ENCODE measurements at places on chromosomes 6 and 20.

- no peak for DNase-seq
Measured at GRCh38 chr20:50916257-50916656, 15.0 kb downstream of the ADNP start.

GRCh38 chr6:73309785-73310502 lies 44.1 kb downstream of the DPPA5 start:
- no peak for DNase-seq

GRCh38 chr6:163490826-163491577 lies 76.5 kb downstream of the QKI start:
- no peak for DNase-seq

GRCh38 chr6:22925304-22925835 lies 356.0 kb downstream of the HDGFL1 start:
- DNase-seq: no peak

DNA sequence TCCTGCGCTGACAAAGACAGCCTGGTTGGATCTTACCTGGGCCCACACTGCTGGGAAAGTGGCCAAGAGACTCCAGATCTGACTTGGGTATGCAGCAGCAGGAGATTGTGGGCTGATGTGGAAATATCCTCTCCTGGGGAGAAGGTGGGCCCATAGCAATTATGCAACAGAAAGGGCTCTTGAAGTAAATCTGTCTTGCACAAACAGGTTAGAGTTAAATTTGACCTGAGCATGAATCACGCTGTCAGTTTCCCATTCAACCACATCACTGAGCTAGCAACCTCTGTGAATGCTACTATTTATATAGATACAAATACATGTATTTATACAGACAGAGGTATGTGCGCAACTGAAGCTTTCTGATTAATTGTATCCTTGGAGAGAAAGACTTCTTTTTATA lies 28.3 kb upstream of the PDYN start:
- no peak for DNase-seq

DNA sequence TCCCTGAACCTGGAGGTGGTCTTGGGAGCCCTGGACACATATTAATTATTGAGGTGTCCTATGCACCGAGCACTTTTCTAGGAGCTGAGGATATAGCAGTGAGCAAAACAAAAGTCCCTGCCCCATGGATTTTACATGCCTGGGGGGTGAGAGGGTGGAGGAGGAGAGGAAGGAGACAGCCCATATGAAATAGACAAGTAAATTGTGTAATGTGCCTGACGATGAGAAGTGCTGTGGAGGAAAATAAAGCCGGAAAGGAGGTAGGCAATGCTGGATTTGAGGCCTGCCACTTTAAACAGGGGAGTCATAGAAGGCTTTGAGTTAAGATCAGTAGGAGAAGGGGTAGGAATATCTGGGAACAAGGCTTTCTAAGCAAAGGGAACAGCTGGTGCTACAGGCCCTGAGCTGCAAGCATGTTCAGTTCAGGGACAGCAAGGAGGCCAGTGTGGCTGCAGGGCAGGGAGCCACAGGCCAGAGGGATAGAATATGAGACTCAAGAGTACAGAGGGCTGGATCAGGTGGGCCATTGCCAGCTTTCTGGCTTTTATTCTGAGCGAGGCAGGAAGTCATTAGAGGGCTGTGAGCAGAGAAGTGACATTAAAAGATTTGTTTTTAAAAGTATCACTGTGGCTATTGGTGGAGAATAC lies 19.1 kb upstream of the MYLIP start:
- no peak for DNase-seq

DNA sequence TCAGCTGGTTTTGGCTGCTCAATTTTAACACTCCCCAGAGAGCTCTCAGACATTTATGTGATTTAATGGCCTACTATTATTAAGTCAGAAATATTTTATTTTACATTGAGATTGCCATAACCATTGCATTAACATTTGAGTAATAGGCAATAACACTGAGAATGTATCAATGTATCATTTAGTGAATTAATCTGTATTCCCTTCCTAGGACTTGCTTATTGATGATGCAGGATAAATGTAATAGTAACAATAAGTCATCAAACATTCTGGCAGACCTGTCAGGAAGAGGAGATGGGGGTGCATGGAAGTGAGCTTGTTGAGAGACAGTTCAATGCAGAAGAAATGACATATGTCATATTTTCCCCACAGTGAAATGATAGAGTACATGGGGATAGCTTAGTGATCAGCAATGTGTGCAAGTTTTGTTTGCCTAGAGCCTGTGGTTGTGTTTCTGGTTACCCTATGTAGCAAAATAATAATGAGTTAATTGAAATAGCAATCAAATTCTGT lies 458.9 kb downstream of the EYS start:
- DNase-seq: no peak

GRCh38 chr20:9269280-9269971 lies 200.5 kb downstream of the PLCB4 start:
- DNase-seq: no peak

DNA sequence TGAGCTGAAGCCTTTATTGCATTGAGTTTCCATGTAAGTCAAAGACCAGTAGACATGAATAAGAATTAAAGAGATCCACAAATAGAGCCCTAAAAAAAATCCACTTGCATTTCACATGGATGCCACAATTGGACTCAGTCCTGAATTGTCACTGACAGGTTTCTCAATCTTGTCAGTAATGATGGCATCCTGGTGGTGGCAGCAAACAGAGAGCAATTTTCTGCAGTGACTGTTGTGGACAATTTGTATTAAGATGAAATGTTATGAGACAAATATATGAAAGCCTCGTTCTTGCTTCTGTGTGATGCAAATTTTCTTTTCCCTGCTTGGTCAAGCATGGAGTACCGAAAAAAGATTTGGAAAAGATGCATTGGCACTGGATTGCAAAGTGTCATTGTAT lies 278.9 kb downstream of the SAMD5 start:
- no peak for DNase-seq

- DNase-seq: no peak
Measured at GRCh38 chr6:106512968-106513574, 116.2 kb downstream of the RTN4IP1 start.

- no peak for DNase-seq
Measured at GRCh38 chr20:23136893-23137745, 51.0 kb upstream of the CD93 start.

- DNase-seq: no peak
Measured at GRCh38 chr20:533526-533925, 10.1 kb downstream of the CSNK2A1 start.

GRCh38 chr6:11992086-11992485 lies 20.0 kb upstream of the HIVEP1 start:
- no peak for DNase-seq

GRCh38 chr20:5041433-5041832 lies 40.1 kb upstream of the SLC23A2 start:
- no peak for DNase-seq

DNA sequence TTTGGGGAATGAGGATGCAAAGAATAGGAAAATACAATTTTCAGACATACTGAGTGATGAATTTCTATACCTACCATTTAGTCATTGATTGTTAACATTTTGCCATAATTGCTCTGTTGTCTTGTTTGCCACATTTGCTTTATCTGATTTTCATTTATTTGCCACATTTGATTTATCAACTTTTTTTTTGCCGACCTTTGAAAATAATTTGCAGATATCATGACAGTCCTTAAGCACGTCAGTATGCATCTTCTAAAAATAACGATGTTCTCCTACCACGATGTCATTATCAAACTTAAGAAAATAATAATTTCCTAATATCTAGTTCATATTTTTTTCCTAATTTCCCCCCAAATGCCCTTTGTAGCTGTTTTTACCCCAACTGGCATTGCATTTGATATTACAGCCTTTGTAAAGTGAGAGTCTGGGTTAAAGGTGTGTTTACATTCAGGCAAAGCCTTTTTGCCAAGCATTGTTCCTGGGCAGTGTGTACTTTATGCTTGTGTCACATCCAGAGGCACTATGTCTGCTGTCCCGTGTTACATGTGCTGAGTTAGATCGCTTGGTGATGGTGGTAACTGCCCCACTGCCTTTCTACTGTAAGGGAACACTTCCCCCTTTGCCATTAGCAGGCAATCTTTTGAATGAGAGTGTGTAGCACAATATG lies 26.4 kb downstream of the SEC23B start:
- no peak for DNase-seq

DNA sequence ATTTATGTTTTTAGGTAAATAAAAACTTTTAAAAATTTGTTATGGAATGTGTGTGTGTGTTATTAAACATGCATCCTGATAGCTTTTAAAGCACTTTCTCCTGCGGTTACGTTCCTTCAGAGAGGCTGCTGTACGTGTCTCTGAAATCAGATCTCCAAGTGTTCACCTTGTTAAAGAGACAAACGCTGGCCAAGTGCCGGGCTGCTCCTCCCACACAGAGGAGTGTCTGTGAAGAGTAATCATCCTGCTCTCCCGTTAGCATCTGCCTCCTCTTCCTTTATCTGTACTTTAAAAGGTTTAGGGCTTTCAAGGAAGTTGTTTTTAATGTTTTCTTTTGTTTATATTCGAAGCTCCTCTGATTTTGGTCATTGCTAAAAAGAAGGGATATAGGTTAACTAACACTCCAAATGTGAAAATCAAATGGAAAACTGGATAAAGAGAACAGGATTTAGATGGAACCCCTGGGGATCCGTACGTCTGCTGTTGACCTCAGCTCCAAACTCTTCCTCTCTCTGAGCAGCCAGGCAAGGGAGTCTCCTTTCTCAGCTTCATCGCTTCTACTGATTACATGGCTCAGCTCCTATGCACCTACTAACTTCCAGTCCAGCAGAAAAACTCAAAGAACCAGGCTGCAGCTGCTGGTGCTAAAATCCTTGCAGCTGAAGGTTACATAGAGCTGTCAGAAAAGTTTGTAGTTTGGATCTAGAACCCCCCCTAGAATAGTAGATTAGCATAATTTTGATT lies 20.0 kb downstream of the IRF4 start:
- DNase-seq: no peak

DNA sequence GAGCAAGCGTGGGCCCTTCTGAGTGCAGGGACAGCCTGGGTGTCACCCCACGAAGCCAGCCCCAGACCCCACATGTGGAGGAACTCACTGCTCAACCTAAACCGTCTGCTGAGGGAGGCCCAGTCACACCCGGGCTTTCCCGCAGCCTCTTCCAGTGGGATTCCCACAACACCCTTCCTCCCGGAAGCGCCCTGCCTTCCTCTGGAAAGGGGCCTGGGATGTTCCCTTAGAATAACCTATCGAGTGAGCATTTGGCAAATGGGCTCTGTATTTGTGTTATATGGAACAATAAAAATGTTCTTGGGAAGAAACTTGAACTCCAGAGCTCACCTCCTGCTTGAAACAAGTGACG lies 100.0 kb upstream of the DUSP22 start:
- no peak for DNase-seq

DNA sequence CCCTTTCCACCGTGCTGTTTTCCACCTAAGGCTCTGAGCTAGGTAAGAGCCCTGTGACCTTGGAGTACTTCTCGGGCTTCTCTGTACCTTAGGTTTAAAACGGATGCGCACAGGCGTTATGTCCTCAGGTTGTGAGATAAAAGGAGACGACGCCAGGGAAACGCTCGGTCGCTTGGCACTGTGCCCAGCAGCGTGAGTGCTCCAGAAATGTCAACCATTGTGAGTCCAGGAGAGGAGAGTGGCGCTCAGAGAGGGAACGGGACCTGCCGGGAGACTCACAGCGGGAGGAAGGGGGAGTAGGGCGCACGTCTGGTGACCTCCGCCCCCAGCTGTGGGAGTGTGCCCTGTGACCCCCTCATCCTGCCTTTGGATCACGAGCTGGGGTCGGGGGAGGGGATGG lies 33.8 kb upstream of the SCRT2 start:
- DNase-seq: no peak

- no peak for DNase-seq
Measured at GRCh38 chr20:41352106-41352505, 11.5 kb downstream of the LPIN3 start.

GRCh38 chr6:49284180-49284579 lies 178.9 kb downstream of the MMUT start:
- no peak for DNase-seq

DNA sequence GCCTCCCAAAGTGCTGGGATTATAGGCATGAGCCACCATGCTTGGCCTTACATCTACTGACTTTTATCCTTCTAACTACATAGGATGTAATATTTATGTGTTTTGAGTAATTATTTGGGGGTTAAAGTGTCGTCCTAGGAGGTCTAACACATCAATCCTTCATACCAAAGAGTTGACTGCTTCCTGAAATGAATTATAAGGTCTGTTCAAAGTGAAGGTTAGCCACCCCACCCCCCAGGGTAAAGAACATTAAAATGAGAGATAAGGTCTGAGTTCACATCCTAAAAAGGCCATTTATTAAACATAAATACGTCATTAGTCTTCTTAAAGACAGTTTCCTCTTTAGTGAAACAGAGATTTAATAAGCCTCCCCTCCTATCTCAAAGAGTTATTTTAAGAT lies 33.8 kb downstream of the TNFAIP3 start:
- DNase-seq: no peak

- no peak for DNase-seq
Measured at GRCh38 chr6:72787391-72788031, 165.6 kb downstream of the KCNQ5 start.

DNA sequence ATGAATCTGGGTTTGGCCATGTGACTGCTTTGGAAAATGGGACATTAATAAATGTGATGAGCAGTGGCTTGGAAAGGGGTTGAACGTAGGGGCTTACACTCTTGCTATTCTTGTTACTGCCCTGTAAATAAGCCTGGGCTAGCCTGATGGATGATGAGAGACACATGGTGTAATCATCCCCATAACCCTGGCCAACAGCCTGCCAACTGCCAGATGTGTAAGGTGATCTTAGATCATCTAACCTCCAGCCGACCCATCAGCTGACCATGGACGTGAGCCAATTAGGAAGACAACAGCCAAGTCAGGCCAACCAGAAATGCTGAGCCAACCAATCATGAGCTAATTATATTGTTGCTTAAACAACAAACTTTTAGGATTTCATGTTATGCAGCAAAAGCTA lies 25.2 kb downstream of the FBXO30 start:
- DNase-seq: no peak

GRCh38 chr20:35611482-35611881 lies 4.1 kb upstream of the SPAG4 start:
- no peak for DNase-seq

DNA sequence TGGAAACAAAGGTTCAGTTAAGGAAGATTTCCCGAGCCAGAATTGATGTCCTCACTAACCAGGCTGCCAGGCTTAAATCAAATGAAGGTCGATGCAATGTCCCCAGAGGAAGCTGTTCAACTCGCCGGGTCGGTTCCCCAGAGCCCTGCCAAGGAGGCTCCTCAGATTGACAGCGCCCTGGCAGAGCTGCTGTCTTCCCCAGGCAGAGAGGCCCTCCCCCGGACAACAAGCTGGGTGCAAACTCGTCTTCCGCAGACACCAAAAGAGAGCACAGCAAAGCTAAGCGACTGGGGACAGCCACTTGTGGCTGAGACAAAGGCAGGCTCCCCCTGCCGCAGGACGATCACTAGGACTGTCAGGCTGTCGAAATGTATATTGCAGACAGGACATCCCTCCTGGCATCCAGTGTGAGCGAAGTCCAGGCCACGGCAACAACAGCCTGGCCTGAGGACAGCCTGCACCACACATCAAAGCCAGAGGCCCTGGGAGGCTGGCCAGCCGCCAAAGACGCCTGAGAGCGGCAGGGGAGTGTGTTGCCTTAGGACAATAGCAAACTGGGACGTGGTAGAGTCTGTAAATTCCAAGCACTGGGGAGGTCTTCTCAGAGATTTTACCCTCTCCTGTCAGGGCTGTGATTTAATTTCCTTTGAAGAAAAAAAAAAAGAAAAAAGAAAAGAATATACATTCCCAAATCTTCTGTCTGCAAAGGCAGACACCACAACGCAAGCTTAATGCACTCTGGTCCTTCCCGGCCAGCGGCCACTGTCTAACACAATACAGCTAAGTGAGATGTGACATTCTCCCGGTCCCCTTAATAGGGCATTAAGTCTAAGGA lies 99.1 kb downstream of the HIVEP2 start:
- DNase-seq: no peak

- DNase-seq: no peak
Measured at GRCh38 chr20:5173751-5174150, 46.9 kb downstream of the CDS2 start.
